GM23338 (cell line): ENCODE measurements at places on chromosomes 6 and 20. TPM values are rescaled to one million over a fixed set of nuclear protein-coding genes. Genes with fewer than 3 reads are reported as not detected.

- H3K27me3 ChIP-seq, result no peaks in the 10 kb centered on the region
- H3K4me3 ChIP-seq, result peak overlapping the region; percentile 55; the same call in 1 of the 2 replicates
These were observed 9.1 kb upstream of the ANKRD60 start for GRCh38 chr20:58237318-58238132.

GRCh38 chr6:45843848-45844521 is 171.7 kb downstream of the CLIC5 start:
- DNase-seq, result no peak
- H3K4me1 ChIP-seq, result no peaks in the 10 kb centered on the region
- H3K36me3 ChIP-seq, result no peaks in the 10 kb centered on the region
- H3K27ac ChIP-seq, result no peak overlapping the region

DNA sequence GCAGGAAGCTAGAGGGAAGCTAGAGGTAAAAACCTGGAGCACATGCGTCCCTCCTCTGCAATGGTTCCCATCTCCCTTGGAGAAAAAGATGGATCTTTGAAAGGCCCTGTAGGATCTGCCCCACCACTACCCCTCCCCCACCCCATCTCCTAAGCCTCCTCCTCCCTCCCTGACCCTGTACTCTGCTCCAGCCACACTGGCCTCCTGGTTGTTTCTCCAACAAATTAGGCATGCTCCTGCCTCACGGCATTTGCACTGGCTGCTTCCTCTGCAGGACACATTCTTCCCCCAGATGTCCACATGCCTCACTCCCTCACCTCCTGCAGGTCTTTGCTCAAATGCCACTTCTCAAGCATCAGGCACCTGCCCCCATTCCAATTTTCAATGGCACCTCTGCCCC is 45.5 kb downstream of the UBE2V1 start:
- no peak overlapping the region for H3K27ac ChIP-seq
- no peaks in the 10 kb centered on the region for H3K27me3 ChIP-seq
- H3K36me3 ChIP-seq, result no peaks in the 10 kb centered on the region
- no peak overlapping the region for H3K4me3 ChIP-seq
- DNase-seq, result no peak
- H3K4me1 ChIP-seq, result peaks cover 3% of the 10 kb centered on the region; the same call in 1 of the 2 replicates

DNA sequence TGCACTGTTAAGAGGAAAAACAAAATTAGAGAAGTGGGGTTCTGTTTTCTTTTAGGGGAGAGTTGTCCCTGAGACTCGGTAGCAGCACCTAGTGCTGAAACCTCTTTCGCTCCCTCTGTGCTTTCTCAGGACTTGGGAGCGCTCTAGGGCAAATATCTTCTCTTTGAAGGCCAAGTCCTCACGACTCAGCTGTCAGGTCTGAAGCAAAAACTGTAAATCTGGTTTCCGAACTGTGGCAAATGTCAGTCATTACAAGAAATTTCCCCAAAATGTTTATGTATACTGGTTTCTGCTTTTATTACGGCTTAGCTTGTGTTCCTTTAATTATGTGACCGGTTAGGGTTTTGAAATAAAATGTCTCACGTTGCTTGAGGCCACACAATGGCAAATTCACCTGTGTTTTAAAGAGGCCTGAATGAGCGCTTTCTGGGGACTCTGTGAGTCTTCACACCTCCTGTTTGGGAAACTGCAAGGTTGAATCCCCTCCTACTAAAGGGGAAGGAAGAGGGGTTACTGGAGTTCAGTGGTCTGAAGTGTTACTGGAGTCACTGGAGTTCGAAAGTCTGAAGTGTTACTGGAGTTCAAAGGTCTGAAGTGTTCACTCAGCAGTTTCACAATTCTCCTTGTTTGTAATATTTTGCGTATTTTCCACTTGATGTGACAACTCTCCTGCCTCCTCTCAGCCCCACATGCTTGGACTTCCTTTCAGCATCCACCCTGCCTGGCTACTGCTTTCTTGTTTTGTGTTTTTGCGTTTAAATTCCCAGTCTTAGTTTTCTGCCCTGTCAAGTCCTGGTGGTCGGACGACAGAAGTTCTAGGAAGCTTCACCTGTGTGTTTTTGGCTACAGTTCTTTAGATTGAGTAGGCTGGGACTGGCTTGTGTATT is 1.6 kb downstream of the SMPDL3A start:
- DNase-seq, result peak; percentile 60
- peak overlapping the region; percentile 47 for H3K27ac ChIP-seq
- H3K4me1 ChIP-seq, result peaks cover 45% of the 10 kb centered on the region
- no peaks in the 10 kb centered on the region for H3K36me3 ChIP-seq

DNA sequence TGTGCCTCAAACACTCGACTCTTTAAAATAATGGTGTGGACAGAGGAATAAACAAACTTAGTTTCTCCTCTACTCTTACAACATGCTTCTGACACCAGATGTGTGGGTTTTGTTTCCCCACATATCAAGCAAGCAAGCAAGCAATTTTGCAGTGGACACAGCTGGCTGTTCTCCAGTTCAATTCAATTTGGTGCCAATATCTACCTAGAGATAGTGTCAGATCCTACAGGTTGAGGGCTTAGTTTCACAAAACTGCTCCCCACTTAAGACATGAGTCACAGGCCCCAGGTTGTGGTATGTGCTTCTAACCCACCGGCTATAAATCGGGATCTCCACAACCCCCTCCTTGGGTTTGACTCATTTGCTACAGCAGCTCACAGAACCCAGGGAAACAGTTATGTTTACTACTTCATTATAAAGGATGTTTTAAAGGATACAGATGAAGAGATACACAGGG is 131.4 kb upstream of the TRAF3IP2 start:
- peaks cover 7% of the 10 kb centered on the region; the same call in 1 of the 2 replicates for H3K36me3 ChIP-seq
- no peaks in the 10 kb centered on the region for H3K27me3 ChIP-seq
- no peak overlapping the region for H3K27ac ChIP-seq
- no peak for DNase-seq
- H3K4me1 ChIP-seq, result no peaks in the 10 kb centered on the region; the same call in 1 of the 2 replicates

- no peak overlapping the region for H3K4me3 ChIP-seq
- no peak overlapping the region for H3K27ac ChIP-seq
- no peak for DNase-seq
- no peaks in the 10 kb centered on the region for H3K36me3 ChIP-seq
- no peaks in the 10 kb centered on the region for H3K27me3 ChIP-seq
- H3K4me1 ChIP-seq, result no peaks in the 10 kb centered on the region
These were observed 223.6 kb upstream of the PREP start for GRCh38 chr6:105626295-105627158.

- H3K4me3 ChIP-seq, result no peak overlapping the region
- no peak overlapping the region for H3K27ac ChIP-seq
- no peaks in the 10 kb centered on the region for H3K4me1 ChIP-seq
- H3K27me3 ChIP-seq, result no peaks in the 10 kb centered on the region
These were observed 131.2 kb upstream of the FAM184A start for GRCh38 chr6:119209452-119210205.

- no peak overlapping the region for H3K4me3 ChIP-seq
- H3K27me3 ChIP-seq, result no peaks in the 10 kb centered on the region
- H3K36me3 ChIP-seq, result no peaks in the 10 kb centered on the region
- H3K4me1 ChIP-seq, result peaks cover 37% of the 10 kb centered on the region
- H3K27ac ChIP-seq, result no peak overlapping the region
These were observed 9.7 kb downstream of the RPS6KA2 start for GRCh38 chr6:166617359-166617758.

GRCh38 chr20:34362502-34363061 is 491 bp upstream of the ITCH start:
- H3K4me3 ChIP-seq, result peak overlapping the region; percentile 94
- no peak for DNase-seq
- no peaks in the 10 kb centered on the region for H3K27me3 ChIP-seq
- no peak overlapping the region for H3K27ac ChIP-seq

DNA sequence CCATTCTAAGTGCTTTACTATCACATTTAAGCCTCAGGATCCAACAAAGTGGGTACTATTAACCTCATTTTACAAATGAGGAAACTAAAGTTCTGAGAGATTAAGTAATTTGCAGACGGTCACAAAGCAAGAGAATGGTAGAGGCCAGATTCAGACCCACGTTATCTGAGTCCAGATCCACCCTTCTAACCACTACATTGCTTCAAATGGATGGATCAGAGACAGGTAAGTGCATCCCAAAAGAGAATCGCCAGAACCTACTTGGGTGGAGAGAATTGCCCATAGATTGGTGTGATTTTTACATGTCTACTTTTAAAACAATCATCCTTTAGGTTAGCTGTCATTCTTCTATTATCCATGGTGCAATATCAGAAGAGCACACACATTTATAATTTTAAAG is 7.1 kb downstream of the MAN1A1 start:
- peaks cover 11% of the 10 kb centered on the region for H3K27me3 ChIP-seq
- no peaks in the 10 kb centered on the region for H3K36me3 ChIP-seq
- H3K27ac ChIP-seq, result no peak overlapping the region
- H3K4me1 ChIP-seq, result peaks cover 15% of the 10 kb centered on the region
- DNase-seq, result no peak

GRCh38 chr6:137349856-137350830 is 131.0 kb upstream of the IFNGR1 start:
- H3K36me3 ChIP-seq, result no peaks in the 10 kb centered on the region
- no peak overlapping the region for H3K27ac ChIP-seq
- H3K4me3 ChIP-seq, result no peak overlapping the region
- no peak for DNase-seq
- H3K27me3 ChIP-seq, result no peaks in the 10 kb centered on the region

DNA sequence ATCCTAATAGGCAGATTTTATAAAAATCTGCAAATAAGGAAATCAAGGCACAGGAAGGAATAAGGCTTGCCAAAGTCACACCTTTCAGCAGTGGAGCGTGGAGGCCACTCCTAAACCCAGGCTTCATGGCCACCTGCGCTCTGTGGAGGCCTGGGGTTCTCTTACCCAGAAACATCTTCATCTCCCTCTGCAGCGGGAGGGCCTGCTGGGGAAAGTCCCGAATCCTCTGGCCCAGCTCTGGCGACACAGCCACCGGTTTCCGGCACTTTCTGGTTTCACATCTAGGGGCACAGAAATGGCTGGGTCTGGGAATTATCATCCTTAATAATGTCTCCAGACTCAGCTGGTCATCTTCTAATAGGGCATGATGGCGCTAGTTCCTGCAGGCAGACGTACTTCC is 4.2 kb downstream of the TRIM10 start:
- no peak overlapping the region for H3K27ac ChIP-seq
- 0 out of 2 replicates have a peak, but pooled peaks cover 11% of the 10 kb centered on the region for H3K27me3 ChIP-seq
- H3K36me3 ChIP-seq, result no peaks in the 10 kb centered on the region
- H3K4me1 ChIP-seq, result no peaks in the 10 kb centered on the region

- no peaks in the 10 kb centered on the region; the same call in 1 of the 2 replicates for H3K36me3 ChIP-seq
- H3K27ac ChIP-seq, result no peak overlapping the region
- no peaks in the 10 kb centered on the region for H3K27me3 ChIP-seq
- peaks cover 8% of the 10 kb centered on the region for H3K4me1 ChIP-seq
- H3K4me3 ChIP-seq, result no peak overlapping the region
- no peak for DNase-seq
These were observed 488.6 kb upstream of the SULF2 start for GRCh38 chr20:48273843-48274242.

Gene FAM162B
- 6.3 and 9.3 TPM in 2 replicates for polyA plus RNA-seq

Gene ARMC12
- polyA plus RNA-seq, result 0.94 TPM in 2 replicates

Gene PRSS35
- 1.7 TPM in 2 replicates for polyA plus RNA-seq

DNA sequence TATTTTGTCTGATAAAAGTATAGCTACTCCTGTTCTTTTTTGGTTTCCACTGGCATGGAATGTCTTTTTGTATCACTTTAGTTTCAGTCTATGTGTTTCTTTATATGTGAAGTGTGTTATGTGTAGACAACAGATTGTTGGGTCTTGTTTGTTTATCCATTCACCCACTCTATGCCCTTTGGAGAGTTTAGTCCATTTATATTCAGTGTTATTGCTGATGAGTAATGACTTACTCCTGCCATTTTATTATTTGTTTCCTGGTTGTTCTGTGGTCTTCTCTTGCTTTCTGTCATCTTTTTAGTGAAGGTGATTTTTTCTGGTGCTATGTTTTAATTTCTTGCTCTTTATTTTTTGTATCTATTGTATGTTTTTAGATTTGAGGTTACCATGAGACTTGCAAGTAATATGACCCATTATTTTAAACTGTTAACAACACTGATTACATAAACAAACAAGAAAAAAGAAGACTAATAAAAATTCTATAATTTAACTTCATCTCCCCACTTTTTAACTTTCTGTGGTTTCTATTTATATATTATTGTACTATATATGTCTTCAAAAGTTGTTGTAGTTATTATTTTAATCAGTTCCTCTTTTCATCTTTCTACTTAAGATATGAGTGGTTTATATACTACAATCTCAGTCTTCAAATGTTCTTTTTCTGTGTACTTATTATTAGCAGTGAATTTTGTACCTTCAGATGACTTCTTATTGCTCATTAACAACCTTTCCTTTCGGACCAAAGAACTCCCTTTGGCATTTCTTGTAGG is 323.4 kb downstream of the BTBD9 start:
- H3K4me3 ChIP-seq, result no peak overlapping the region
- H3K36me3 ChIP-seq, result no peaks in the 10 kb centered on the region
- no peaks in the 10 kb centered on the region for H3K4me1 ChIP-seq
- no peak overlapping the region for H3K27ac ChIP-seq

Gene FLRT3
- 0.26 and 0.45 TPM in 2 replicates for polyA plus RNA-seq

- H3K36me3 ChIP-seq, result 0 out of 2 replicates have a peak, but pooled peaks cover 3% of the 10 kb centered on the region
- no peak for DNase-seq
- no peaks in the 10 kb centered on the region for H3K4me1 ChIP-seq
- no peaks in the 10 kb centered on the region for H3K27me3 ChIP-seq
- H3K4me3 ChIP-seq, result no peak overlapping the region
- H3K27ac ChIP-seq, result no peak overlapping the region
These were observed 49.9 kb downstream of the ILRUN start for GRCh38 chr6:34646714-34647113.

DNA sequence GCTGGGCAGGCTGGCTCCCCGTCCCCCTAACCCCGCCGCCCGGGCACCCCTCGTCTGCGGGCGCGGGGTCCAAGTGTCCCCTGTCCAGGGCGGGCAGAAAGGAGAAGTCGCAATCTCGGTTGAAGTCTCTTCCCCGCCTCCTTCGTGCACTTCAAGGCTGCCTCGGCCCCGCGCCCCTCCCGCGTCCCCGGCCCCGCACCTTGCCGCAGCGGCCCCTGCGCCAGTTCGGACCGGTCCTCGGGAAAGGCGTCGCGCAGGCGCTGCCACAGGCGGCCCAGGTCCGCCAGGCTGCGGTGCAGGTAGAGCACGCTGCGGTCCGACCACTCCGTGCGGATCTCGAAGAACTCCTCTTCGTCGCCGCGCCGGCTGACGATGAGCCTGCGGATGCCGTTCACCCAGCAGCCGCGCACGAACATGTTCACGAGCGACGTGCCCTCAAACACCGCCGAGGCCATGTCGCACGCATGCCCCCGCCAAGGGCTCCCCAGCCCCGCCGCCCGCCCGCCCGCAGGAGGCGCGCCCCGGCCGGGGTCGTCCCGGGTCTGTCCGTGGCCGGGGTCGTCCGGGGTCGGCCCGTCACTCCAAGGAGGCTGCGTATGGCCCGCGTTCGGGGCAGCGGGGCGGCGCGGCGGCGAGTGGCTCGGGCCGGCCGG is at the start of gene PXDC1:
PXDC1 (minus strand) TSS at position 637 of the 653 bp plus-strand sequence; CDS start at position 455, 182 bp downstream.
- H3K4me1 ChIP-seq, result peaks cover 15% of the 10 kb centered on the region
- DNase-seq, result peak; percentile 61
- peak within 1 kb of the TSS; percentile 75 for H3K4me3 ChIP-seq
- peaks cover 73% of the 10 kb centered on the region for H3K27me3 ChIP-seq
- H3K27ac ChIP-seq, result no peak within 1 kb of the TSS
- H3K36me3 ChIP-seq, result no peaks in the 10 kb centered on the region

DNA sequence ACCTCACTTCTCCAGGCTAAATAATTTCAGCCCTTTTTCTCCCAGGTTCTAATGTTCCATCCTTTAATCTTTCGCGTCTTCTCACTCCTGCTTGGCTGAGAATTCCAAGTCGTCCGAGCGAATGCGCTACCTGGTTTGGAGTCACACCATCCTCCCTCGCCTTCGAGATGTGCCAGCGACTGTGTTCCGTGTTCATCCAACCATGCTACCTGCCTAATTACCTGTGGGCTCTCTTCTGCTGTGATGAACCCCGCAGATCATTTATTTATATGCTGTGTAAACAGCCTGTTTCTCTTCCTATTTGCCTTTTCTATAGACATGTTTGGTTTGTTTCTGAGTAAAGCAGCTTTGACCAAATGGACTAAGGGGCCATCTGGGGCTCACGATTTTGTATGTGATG is 83.5 kb upstream of the TMEM181 start:
- H3K27me3 ChIP-seq, result peaks cover 17% of the 10 kb centered on the region
- no peaks in the 10 kb centered on the region for H3K4me1 ChIP-seq
- peaks cover 7% of the 10 kb centered on the region; the same call in 1 of the 2 replicates for H3K36me3 ChIP-seq
